ENCODE measurements at places on chromosomes 1 and 21.
A peak's percentile ranks its signal among the peaks of the same experiment; 100 is the strongest.

GRCh38 chr1:12524266-12524665, 93.7 kb downstream of the DHRS3 start:
- no peaks in the 10 kb centered on the region for H3K27me3 ChIP-seq
- no peaks in the 10 kb centered on the region for H3K4me1 ChIP-seq
- H3K27ac ChIP-seq: no peak overlapping the region
- DNase-seq: no peak

DNA sequence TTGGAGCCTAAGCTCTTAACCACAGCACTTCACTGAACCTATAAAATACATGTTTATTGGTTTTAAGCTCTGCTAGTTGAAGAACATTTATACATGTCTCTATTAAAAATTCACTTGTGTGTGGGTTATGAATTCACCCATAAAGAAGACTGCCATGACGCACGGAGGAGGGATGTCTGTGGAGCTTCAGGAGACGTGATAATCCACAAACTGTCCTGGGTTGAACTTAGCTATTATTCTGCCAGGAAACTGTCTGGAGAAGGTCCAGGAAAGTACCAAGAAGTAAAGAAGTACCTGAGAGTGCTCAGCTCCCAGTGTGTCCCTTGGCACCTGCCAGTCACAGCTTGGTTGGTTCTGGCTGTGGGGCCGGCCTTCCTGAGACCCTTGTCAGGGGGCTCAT, 56.3 kb downstream of the DDR2 start:
- H3K27ac ChIP-seq: no peak overlapping the region
- H3K4me3 ChIP-seq: no peak overlapping the region
- peaks cover 19% of the 10 kb centered on the region for H3K4me1 ChIP-seq
- no peak for DNase-seq
- no peaks in the 10 kb centered on the region for H3K36me3 ChIP-seq

- H3K27ac ChIP-seq: peak overlapping the region; percentile 29
- no peaks in the 10 kb centered on the region for H3K27me3 ChIP-seq
- no peak for DNase-seq
- H3K36me3 ChIP-seq: no peaks in the 10 kb centered on the region
- H3K4me1 ChIP-seq: peaks cover 25% of the 10 kb centered on the region
Observed at GRCh38 chr1:12053752-12054548, 9.2 kb upstream of the TNFRSF8 start.

- no peak overlapping the region for H3K4me3 ChIP-seq
- DNase-seq: no peak
- no peaks in the 10 kb centered on the region for H3K27me3 ChIP-seq
- H3K36me3 ChIP-seq: no peaks in the 10 kb centered on the region
- no peaks in the 10 kb centered on the region for H3K4me1 ChIP-seq
Observed at GRCh38 chr21:25107708-25108107, 499.6 kb downstream of the MRPL39 start.

- H3K4me3 ChIP-seq: no peak overlapping the region
- no peaks in the 10 kb centered on the region for H3K4me1 ChIP-seq
- H3K36me3 ChIP-seq: peaks cover 46% of the 10 kb centered on the region
- DNase-seq: no peak
Observed at GRCh38 chr1:17624611-17625233, 85.2 kb downstream of the ARHGEF10L start.

DNA sequence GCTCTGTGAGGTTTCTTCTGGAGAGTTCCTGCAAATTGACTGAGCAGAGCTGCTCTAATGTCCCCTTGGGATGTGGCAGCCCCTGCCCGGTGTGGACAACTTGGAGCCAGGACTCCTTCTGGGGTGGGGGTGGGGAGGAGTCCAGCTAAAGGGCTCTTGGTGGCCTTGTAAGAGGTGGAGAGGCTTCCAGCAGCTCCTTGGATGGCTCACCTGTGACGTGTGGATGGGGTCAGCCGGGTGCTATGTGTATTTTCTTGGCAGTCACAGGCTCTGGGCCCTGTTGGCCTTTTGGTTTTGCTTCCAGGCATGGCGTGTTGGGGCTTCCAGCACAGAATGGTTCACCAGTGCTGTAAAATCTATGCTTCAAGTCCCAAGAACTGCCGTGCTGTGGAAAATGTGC, 38.2 kb downstream of the TRAPPC10 start:
- no peak overlapping the region for H3K27ac ChIP-seq
- H3K4me3 ChIP-seq: no peak overlapping the region
- DNase-seq: no peak
- no peaks in the 10 kb centered on the region for H3K27me3 ChIP-seq
- peaks cover 16% of the 10 kb centered on the region for H3K36me3 ChIP-seq
- H3K4me1 ChIP-seq: no peaks in the 10 kb centered on the region

- H3K27ac ChIP-seq: no peak overlapping the region
- no peaks in the 10 kb centered on the region for H3K4me1 ChIP-seq
- H3K27me3 ChIP-seq: no peaks in the 10 kb centered on the region
- H3K36me3 ChIP-seq: no peaks in the 10 kb centered on the region
Observed at GRCh38 chr1:7560601-7561181, 210.4 kb upstream of the VAMP3 start.

- no peak overlapping the region for H3K4me3 ChIP-seq
- no peaks in the 10 kb centered on the region for H3K27me3 ChIP-seq
- peaks cover 21% of the 10 kb centered on the region for H3K4me1 ChIP-seq
- H3K36me3 ChIP-seq: peaks cover 17% of the 10 kb centered on the region
- peak; percentile 88 for DNase-seq
Observed at GRCh38 chr1:225875044-225875815, 7.0 kb downstream of the TMEM63A start.

DNA sequence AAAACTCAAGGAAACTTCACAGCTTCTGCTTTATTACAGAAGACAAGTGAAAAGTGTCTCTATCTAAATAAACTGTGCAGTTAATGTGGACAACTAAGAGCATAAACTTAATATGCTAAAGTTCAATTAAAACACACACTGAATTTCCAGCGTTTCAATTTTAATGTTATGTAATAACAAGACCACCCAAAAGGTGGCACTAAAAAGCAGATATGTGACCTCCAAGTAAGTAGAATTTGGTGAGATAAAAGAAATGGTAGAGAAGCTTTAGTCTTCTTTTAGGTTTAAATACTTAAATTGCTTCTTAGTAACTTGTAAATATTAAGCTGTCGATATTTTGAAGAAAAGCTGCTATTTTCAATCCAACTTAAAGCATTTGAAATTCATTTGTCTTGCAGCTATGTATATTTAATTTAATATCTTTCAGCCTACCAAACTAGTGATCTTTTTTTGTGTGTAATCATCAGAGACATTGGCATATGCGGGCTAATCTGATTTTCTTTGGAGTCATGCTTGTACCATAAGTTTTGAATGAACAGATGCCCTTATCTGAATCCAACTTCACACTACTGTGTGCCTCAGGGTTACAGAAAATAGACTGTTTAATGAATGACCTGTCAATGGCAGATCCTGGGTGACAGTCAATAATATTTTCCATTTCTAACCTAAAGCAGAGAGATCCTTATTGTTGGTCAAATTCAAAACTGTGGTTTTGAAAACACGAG, 36.5 kb upstream of the ADAMTS1 start:
- no peaks in the 10 kb centered on the region for H3K36me3 ChIP-seq
- no peaks in the 10 kb centered on the region for H3K27me3 ChIP-seq
- H3K4me3 ChIP-seq: no peak overlapping the region
- no peak overlapping the region for H3K27ac ChIP-seq

DNA sequence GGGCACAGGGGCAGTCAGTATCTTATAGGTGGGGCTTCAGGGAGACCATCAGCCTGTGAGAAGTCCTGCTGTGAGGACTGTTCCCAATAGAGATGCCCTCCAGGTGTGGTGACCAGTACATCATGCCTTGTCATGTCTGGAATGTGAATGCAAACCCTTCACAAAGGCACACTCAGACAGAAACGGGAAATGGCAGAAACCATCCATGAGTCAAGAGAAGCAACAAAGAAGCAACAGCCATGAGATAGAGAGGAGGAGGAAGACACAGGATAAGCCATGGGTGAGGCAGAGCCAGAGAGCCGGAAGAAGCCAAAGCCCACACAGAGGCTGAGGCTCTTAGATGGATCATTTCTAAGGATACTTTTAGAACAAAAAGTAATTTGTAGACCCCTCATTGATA, 20.1 kb upstream of the ZP4 start:
- H3K4me3 ChIP-seq: no peak overlapping the region
- no peaks in the 10 kb centered on the region for H3K36me3 ChIP-seq
- no peaks in the 10 kb centered on the region for H3K4me1 ChIP-seq

DNA sequence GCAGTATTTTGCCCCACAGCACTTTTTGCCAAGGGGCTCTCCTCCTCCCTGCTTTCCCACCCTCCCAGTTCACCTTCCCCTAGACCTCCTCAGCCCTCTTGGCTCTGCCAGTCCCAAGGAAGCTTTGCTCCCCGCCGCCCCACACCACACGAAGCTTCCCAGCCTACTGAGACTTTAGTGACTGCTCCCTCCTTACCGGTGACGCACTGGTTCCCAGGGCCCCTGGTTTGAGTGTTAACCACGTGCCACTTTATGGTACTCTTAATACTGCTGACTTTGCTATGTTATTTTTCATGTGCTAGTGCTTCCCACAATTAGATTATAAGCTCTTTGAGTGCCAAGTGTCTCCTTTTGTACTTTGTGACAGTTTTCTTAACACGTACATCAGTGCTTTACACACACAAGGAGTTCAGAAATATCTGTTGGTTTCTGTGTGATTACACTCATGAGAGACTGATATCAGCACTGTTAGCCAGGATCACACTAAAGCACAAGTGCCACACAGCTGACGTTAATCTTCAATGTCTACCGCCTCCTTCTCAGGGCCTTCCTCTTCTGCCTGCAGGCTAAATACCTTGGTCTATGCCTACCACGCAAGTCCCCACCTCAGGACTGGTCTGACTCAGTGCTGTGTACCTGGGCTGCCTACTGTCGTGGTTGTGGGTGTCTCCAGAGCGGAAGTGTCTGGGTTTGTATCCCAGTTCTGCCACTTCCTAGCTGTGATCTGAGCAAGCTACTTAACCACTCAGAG, 61.0 kb downstream of the DNTTIP2 start:
- no peak overlapping the region for H3K4me3 ChIP-seq
- no peaks in the 10 kb centered on the region for H3K36me3 ChIP-seq
- H3K27ac ChIP-seq: peak overlapping the region; percentile 86

GRCh38 chr1:183394435-183394834, 23.7 kb downstream of the NMNAT2 start:
- H3K4me1 ChIP-seq: no peaks in the 10 kb centered on the region
- no peaks in the 10 kb centered on the region for H3K27me3 ChIP-seq
- no peak overlapping the region for H3K4me3 ChIP-seq
- no peak overlapping the region for H3K27ac ChIP-seq

- DNase-seq: no peak
- H3K27ac ChIP-seq: no peak overlapping the region
- H3K4me3 ChIP-seq: no peak overlapping the region
- H3K36me3 ChIP-seq: peaks cover 29% of the 10 kb centered on the region
- no peaks in the 10 kb centered on the region for H3K4me1 ChIP-seq
- H3K27me3 ChIP-seq: no peaks in the 10 kb centered on the region
Observed at GRCh38 chr21:44035244-44035643, 23.1 kb downstream of the TRAPPC10 start.

GRCh38 chr1:55993646-55994318, 585.6 kb downstream of the PLPP3 start:
- no peaks in the 10 kb centered on the region for H3K4me1 ChIP-seq
- no peaks in the 10 kb centered on the region for H3K36me3 ChIP-seq
- no peaks in the 10 kb centered on the region for H3K27me3 ChIP-seq
- DNase-seq: no peak

GRCh38 chr21:44051462-44051941, 39.4 kb downstream of the TRAPPC10 start:
- no peaks in the 10 kb centered on the region for H3K27me3 ChIP-seq
- no peak overlapping the region for H3K27ac ChIP-seq
- peaks cover 21% of the 10 kb centered on the region for H3K36me3 ChIP-seq
- no peak overlapping the region for H3K4me3 ChIP-seq

- H3K27me3 ChIP-seq: no peaks in the 10 kb centered on the region
- no peaks in the 10 kb centered on the region for H3K36me3 ChIP-seq
- no peak overlapping the region for H3K27ac ChIP-seq
- H3K4me3 ChIP-seq: no peak overlapping the region
Observed at GRCh38 chr1:196063294-196063693, 544.9 kb downstream of the KCNT2 start.

- no peak for DNase-seq
- H3K27ac ChIP-seq: peak overlapping the region; percentile 74
- no peaks in the 10 kb centered on the region for H3K27me3 ChIP-seq
- H3K36me3 ChIP-seq: peaks cover 4% of the 10 kb centered on the region
- no peak overlapping the region for H3K4me3 ChIP-seq
- peaks cover 35% of the 10 kb centered on the region for H3K4me1 ChIP-seq
Observed at GRCh38 chr1:94044290-94044790, 76.6 kb downstream of the ABCA4 start.

- H3K27me3 ChIP-seq: no peaks in the 10 kb centered on the region
- no peak for DNase-seq
- H3K4me1 ChIP-seq: no peaks in the 10 kb centered on the region
Observed at GRCh38 chr1:150791585-150791984, 16.5 kb downstream of the CTSK start.

GRCh38 chr1:158126425-158126824, 54.3 kb upstream of the CD1D start:
- no peak for DNase-seq
- H3K36me3 ChIP-seq: no peaks in the 10 kb centered on the region
- no peak overlapping the region for H3K4me3 ChIP-seq
- H3K27me3 ChIP-seq: no peaks in the 10 kb centered on the region
- H3K27ac ChIP-seq: no peak overlapping the region
- H3K4me1 ChIP-seq: no peaks in the 10 kb centered on the region

GRCh38 chr1:234611225-234611846, 1.4 kb upstream of the IRF2BP2 start:
- no peaks in the 10 kb centered on the region for H3K27me3 ChIP-seq
- H3K27ac ChIP-seq: peak overlapping the region; percentile 100
- peak; percentile 60 for DNase-seq
- H3K36me3 ChIP-seq: peaks cover 16% of the 10 kb centered on the region
- peaks cover 24% of the 10 kb centered on the region for H3K4me1 ChIP-seq

DNA sequence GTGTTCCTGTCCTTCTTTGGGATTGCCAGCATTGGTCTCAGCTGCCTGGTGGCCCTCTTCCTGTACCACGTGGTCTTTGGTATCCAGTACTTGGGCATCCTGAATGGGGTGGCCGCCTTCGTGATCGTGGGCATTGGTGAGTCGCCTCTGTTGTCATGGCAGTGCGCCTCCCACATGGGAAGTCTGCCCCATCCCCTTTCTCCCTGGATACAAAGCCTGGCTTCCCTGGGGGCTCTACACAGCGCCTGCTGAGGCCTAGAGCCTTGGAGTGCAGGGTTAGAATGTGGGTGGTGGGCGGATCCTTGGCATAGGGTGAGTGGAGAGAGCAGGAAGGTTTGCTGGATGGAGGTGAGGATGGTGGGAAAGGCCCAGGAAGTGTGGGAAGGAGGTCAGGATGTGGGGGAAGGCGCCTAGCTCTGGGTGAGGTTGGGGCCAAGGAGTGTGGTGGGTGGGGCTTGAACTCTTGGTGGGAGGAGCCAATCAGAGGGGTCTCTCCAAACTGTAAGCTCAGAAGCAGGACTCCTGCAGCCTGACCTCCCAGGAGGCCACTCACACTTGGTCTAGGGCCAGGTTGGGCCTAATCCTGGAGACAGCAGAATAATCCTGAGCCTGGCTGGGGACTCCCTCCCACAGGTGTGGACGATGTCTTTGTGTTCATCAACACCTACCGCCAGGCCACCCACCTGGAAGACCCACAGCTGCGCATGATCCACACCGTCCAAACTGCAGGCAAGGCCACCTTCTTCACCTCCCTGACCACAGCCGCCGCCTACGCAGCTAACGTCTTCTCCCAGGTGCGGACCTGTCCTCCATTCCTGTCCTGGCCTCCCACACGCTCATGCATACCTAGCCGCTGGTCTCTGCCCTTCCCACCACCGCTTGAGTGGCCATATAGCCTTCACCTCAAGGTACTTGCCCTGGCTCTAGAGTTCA, 36.7 kb downstream of the DISP3 start:
- no peaks in the 10 kb centered on the region for H3K36me3 ChIP-seq
- no peaks in the 10 kb centered on the region for H3K4me1 ChIP-seq
- peak overlapping the region; percentile 37 for H3K4me3 ChIP-seq
- no peak overlapping the region for H3K27ac ChIP-seq
- H3K27me3 ChIP-seq: no peaks in the 10 kb centered on the region
